ENCODE measurements at places on chromosomes 5 and 9. TPM values are rescaled to one million over a fixed set of nuclear protein-coding genes. Genes with fewer than 3 reads are reported as not detected.
A peak's percentile ranks its signal among the peaks of the same experiment; 100 is the strongest.

DNA sequence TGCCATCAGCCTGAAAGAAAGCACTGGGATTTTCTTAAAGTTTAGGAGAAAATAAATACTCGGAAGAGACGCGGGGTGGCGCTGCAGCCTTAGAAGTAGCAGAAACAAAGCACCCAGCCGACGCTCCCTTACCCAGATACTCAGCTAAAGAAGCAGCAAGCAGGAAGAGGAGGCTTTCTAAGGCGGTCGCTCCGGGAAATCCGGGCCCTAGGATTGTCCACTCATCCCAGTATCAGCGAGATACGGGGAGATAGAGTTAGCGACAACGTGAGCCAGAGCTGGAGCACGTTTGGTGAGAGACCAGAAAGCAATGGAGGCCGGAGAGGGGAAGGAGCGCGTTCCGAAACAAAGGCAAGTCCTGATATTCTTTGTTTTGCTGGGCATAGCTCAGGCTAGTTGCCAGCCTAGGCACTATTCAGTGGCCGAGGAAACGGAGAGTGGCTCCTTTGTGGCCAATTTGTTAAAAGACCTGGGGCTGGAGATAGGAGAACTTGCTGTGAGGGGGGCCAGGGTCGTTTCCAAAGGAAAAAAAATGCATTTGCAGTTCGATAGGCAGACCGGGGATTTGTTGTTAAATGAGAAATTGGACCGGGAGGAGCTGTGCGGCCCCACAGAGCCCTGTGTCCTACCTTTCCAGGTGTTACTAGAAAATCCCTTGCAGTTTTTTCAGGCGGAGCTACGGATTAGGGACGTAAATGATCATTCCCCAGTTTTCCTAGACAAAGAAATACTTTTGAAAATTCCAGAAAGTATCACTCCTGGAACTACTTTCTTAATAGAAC, at the start of gene PCDHB2:
PCDHB2 (plus strand) TSS at position 135 of the 782 bp plus-strand sequence; CDS start at position 311, 176 bp downstream.
- H3K36me3 ChIP-seq: no peaks in the 10 kb centered on the region
- no peaks in the 10 kb centered on the region for H3K4me1 ChIP-seq
- peak; percentile 89 for DNase-seq
- no peaks in the 10 kb centered on the region for H3K27me3 ChIP-seq
- H3K4me3 ChIP-seq: peak within 1 kb of the TSS; percentile 51

GRCh38 chr9:61665829-61666228, 476.0 kb downstream of the SPATA31A7 start:
- no peak for DNase-seq
- no peaks in the 10 kb centered on the region for H3K4me1 ChIP-seq
- H3K27me3 ChIP-seq: no peaks in the 10 kb centered on the region
- H3K4me3 ChIP-seq: no peak overlapping the region
- no peak overlapping the region for H3K27ac ChIP-seq
- no peaks in the 10 kb centered on the region for H3K36me3 ChIP-seq

Gene ZDHHC11
- polyA plus RNA-seq: 22.9 TPM

Gene PCDHB12
- 1.4 TPM for polyA plus RNA-seq
